ENCODE measurements at places on chromosomes 12 and 14.

- DNase-seq: no peak
Observed at GRCh38 chr12:12197128-12197527, 69.7 kb downstream of the LRP6 start.

DNA sequence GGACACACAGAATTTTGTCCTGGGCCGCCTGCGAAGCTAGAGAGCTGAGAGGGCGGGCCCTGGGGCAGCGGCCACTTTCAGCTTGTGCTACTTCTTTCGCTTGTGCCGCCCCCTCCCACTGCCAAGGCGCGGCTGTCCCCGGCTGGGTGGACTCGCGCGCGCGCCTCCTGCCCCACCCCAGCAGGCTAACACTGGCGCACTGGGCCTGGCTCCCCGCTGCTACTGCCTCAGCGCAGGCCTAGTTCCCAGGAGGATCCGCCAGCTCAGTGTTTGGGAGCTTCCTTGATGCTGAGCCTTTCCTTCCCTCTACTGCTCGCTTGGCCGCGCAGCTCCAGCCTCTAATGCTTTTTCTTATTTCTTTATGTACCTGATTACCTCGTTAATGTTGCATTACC is 27.4 kb upstream of the METAP2 start:
- DNase-seq: peak; percentile 52

DNA sequence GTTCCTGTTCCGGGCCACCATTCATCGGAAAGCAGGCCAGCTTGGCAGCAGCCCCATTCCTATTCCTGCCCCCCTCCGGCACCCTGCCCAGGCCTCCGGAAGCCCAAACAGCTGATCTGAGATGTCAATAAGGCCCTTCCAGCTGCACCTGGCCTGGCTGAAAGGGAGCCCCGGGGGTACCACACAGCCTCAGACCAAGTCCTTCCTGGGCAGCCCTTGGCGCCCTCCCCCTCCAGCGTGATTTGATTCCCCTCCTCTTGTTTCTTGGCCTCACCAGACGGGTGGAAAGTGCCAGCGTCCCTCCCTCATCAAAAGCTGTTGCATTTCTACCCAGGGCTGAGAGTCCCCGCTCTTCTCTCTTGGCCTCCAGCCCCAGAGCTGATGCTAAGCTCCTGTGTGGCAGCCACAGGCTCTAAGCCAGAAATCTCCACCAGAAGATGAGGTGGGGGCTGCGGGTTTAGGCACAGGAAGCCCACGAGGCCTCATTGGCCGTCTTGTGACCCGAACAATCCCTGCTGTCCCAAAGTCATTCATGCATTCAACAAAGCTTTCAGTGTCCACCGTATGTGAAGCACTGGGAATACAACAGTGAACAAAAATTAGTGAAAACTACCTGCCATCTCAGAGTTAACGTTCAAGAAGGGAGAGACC is 215.4 kb downstream of the SLC41A2 start:
- DNase-seq: no peak

DNA sequence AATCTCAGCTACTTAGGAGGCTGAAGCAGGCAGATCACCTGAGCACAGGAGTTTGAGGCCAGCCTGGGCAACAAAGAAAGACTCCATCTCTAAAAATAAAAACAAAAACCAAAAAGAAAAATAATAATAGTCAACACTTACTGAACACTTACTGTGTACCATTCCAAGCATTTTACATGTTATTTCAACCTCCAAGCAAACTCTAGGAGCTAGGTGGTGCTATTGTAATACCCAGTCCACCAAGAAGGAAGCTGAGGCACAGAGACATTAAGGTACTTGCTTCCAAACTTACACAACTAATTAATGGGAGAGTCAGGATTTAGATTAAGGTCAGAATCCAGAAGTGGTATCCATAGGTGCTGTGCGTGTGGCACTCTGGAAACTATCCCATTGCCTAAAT is 13.7 kb upstream of the OR6J1 start:
- no peak for DNase-seq

DNA sequence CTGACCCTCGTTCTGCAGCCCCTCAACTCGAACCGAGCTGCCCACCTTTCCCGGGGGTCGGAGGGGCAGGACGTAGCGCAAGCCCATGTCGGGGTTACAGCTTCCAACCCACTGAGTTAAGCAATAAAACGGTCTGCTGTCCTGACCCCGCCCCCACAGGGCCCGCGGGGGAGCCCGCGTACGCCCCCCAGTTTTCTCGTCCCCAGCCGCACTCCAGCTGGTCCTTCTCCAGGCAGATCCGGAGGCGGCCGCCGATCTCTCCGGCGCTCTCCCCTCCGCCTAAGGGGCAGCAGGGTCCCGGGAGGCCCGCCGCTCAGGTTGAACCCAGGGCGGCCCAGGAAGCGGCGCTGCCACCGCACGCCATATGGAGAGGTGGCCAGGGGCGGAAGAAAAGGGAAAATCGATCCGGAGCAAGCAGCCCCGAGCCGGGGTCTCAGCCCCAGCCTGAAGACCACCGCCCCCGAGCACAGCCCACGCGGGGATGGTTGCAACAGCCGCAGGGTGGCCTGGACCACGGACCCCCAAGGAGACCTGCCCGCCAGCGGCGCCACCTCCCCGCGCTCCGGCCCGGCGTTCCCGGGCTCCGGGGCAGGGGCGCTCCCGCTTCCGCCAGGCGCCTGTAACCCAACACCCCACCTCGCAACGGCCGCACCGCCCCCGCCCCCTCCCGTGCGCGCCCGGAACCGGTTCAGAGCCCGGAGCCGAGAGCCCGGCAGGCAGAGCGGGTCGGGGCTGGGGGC is 760 bp downstream of the ACTN1 start:
- DNase-seq: peak; percentile 46

GRCh38 chr12:2282318-2282717 is 229.5 kb downstream of the CACNA1C start:
- no peak for DNase-seq

GRCh38 chr12:61220337-61220736 is 1039.9 kb upstream of the USP15 start:
- no peak for DNase-seq

DNA sequence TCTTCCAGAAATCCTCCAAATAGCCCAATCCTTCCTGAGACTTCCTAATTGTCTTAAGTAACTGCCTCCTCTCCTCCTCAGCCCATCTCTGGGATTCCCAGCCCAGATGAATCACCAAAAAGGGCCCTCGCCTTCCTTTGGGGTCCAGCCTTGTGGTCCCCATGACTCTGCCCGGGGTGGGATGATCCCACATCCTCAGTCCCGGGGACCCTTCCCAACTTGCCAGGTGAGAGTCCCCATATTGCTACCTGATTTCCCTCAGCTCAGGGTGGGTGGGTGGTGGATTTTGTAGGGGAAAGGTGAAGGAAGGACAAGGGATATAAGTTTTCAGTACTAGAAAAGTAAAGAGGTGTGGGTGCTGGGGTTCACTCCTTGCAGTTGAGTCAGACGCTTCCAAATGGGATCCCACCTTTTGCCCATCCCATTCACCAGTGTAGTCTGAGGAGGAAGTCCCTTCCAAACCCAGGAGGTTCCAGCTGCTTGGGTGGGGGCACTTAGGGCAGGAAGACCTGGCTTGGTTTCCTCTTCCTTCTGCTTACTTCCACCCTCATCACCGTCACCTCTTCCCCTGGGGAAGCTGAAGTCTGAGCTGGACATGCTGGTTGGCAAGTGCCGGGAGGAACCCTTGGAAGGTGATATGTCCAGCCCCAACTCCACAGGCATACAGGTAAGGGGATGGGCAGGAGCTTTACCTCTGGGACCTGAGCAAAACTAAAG is 5.6 kb downstream of the GLI1 start:
- DNase-seq: no peak

GRCh38 chr14:68112442-68112841 is 292.9 kb downstream of the RAD51B start:
- DNase-seq: no peak

GRCh38 chr14:31990926-31991572 is 86.1 kb upstream of the ARHGAP5 start:
- DNase-seq: no peak

DNA sequence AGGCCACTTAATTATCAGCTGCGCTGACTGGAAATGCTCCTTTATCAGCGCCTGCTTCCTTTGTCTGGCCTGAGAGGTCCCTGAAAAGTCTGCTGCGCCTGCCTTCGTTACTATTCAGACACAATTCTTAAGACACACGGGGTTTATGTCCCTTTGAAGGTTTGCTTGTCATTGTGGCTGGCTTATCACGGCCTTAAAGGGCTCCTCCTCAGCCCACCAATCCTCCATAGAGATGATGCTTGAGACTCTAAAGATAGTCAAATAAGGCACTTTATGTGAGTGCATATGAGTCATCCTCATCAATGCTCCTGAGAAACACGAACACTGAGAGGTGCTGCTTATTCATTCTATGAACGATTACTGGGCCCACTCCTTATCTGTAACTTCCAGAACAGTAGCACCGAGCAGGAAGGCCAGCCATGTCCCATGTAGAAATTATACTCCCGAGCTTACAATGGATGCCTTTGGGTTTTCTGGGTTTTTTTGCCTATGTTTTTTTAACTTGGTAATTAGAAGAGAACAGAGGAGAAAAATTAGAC is 1268.2 kb upstream of the TMEM132C start:
- no peak for DNase-seq

GRCh38 chr14:58793131-58793740 is 155.5 kb downstream of the DACT1 start:
- no peak for DNase-seq

- no peak for DNase-seq
Observed at GRCh38 chr12:124091835-124092234, 118.8 kb downstream of the ZNF664 start.

- no peak for DNase-seq
Observed at GRCh38 chr12:123153906-123154305, 3.0 kb upstream of the PITPNM2 start.

DNA sequence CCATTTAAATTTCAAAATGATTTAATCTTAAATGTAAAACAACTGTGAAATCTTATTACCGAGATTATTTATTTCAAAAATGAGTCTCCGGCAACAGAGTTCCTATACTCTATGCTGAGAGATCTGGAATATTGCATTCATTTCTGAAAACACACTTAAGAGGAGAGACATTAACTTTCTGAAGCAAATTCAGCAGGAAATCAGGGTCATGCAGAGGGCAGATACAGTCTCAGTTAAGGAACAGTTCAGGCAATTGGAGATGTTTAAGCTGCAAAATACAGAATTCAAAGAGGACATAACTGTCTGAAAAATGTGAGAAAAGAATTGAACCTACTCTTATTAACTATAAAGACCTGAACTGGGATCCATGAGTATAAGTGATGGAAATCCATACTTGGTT is 320.7 kb downstream of the PAWR start:
- DNase-seq: no peak

DNA sequence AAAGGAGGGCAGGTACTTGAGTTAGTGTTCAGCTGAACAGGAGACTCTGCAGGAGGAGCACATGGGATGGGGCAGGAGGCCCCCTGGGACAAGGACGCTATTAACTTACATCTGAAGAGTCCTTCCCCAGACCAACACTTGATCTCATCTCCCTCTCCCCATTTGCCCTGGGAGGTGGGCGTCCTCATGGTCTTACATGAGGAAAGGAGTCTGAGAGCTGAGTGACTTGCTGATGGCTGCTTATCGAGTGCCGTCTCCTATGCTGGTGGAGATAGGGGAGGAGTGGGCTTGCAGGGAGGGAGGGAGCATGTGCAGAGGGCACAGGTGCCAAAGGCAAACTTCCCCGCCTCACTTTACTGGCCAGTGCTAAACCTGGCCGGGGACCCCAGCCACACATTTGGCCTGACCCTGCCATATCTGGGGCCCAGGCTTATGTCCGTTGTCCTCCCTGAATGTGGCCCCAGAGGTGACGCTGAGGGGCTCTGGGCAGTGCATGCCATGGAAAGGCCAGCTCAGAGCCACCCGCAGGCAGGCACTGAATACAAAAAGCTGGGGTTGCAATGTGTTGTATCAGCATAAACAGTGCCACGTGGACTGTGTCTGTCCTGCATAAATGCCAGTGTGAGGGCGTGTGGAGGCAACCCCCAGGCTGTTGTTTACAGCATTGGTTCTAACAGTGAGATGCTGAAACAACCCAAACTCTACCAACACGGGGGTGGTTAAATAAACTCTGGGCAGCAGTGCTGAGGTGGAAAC is 29.4 kb downstream of the FAIM2 start:
- no peak for DNase-seq

Data from HuH-7.5 (cell line).